ENCODE measurements at places on chromosomes 2 and 18.

DNA sequence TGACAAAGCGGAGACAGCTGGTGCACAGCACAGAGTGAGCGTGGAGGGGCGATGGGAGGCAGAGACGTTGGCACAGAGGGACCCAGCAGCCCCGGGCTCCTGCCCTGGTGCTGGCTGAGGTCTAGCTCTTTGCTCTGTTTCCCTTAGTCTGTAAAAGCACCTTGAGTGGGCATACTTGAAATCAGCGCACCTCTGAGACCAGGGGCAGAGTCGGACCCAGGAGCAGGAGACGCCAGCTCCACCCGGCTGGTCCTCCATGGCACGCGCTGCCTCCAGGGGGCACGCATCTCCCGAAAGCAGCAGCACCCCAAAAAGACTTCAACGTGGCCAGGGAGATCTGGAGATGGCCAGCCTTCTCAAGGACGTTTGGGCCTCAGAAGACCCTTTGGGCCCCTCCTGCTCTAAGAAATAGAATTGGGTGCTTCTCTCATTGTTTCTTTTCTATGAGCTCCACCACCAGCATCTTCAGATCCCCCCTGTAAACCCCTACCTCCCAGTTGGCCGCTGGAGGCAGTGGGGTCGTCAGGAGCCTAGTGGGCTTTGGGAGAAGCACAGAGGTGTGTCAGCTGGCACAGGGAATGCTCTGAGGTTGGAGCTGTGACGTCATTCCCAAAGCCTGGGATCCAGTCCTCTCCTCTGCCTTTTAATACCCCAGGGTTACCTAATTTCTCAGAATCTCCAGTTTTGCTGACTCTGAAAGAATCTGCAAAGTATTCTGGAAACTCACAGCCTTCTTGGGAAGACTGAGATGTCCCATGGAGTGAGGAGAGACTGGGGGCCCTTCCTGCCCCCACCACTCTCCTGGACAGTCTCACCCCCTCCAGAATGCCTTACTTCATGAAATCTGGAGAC lies 58.9 kb downstream of the CIB4 start:
- DNase-seq = no peak

- DNase-seq = no peak
Observed at GRCh38 chr2:47601568-47601967, 181.4 kb upstream of the MSH6 start.

GRCh38 chr2:180158961-180159360 lies 151.9 kb upstream of the CWC22 start:
- no peak for DNase-seq

DNA sequence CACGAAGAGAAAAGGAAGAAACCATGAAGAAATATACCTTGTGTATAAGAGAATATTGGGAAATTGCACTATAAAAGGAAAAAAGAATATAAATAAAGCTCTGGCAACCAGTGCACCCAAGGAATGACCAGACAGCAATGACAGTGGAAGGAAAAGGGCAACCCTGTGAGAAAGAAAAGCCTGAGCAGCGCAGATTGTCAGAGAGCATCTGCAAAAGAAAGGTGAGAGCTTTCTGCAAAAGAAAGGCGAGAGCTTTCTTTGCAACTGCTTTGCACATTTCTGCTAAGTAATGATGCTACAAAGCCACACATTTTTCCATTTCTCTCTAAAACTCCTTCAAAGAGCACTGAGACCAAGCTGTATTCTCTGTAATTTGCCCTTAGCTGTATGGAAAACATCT lies 83.6 kb downstream of the CTNNA2 start:
- no peak for DNase-seq

DNA sequence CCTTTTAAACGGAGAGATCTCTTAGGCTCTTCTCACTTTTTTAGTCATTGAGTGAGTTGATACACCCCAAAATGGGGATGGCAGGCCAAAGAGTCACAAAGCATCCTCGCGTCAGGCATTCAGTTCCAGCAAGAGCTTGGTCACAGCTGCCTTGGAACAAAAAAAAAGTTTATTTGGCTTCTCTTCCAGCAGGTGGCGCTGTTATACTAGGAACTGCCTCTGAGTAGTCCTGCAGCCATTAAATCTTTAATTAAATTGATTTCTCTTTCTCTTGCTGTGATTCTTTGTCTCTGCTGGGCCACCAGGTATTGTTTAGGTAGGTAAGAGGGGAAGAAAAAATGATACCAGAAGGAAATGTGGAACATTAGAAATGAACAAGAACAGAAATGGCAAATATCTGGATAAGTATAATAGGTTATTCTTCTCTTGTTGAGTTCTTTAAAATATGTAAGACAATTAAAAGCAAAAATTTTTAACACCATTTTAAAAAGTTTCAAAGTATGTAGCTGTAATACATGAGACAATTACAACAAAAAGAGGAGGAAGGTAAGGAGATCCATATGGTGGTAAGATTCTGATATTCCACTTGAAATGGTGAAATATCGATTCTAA lies 175.1 kb downstream of the GALNT1 start:
- peak; percentile 65 for DNase-seq

- DNase-seq = no peak
Observed at GRCh38 chr2:65482971-65483370, 50.6 kb upstream of the SPRED2 start.

GRCh38 chr2:107988108-107988507 lies 1.8 kb downstream of the SLC5A7 start:
- DNase-seq = no peak

- DNase-seq = no peak
Observed at GRCh38 chr18:51091270-51091669, 61.3 kb downstream of the SMAD4 start.

DNA sequence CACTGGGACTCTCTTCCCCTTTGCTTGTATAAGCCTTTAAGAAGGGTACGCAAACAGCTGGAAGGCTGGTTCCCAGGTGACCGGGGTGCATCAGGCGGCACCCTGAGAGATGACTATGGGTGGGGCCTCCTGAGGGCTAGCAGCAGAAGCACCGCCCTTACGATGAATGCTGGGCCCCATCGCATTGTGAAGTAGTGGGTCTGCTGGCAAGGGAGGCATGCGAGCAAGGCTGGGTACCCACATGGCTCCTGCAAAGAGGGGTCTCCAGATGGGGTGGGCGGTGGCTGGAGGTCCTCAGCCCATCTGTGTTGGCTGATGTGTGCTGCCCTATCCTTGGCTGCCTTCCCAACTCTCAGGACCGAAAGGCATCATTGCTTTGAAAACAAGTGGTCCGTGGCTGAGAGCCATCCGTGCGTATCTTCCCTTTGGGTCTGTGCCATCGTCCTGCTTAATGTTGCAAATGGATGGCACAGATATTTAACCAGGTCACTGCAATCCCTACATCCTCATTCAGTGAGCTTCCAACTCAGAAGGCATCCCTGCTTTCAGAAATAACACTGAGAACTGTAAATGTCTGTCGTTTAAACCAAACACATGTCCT lies 83.5 kb upstream of the GPC1 start:
- no peak for DNase-seq

GRCh38 chr2:239122421-239123110 lies 274.7 kb downstream of the TWIST2 start:
- no peak for DNase-seq

DNA sequence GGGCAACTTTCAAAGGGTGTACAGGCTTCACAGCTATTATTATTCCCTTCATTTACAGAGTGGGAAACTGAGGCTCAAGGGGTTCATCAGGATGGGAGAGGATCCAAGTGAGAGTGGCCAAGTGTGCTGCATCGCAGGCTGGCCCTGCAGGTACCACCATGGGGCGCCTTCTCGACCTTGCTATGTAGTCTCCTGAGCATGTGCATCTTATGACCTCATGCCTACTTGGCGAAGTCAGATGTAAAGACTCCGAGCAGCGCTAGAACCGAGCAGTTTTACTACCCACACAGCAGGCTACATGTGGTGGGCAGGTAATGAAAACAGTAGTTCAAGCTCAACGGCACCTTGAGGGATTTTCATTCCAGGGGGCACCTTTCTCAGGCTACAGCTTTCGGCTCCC lies 42.0 kb downstream of the TFCP2L1 start:
- DNase-seq = no peak

GRCh38 chr2:70981421-70981820 lies 3.0 kb downstream of the ANKRD53 start:
- DNase-seq = no peak

GRCh38 chr18:47343291-47343690 lies 91.8 kb upstream of the SKOR2 start:
- DNase-seq = no peak

DNA sequence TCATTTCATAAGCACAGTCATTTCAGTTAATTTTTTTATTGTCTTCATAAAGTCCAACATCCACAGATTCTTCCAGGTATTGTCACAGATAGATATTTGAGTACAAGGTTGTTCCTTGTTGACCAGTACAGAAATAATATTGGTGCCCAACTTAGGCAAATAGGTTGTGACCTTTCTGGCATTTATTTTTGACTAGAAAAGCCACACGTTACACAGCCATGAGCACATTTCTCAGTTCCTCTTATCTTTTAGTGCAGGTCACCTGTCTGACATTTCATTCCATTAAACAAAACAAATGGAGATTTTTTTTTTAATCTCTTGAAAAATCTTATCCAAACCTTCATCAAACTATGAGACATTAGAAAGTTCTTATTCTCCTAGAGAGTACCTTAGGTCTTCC lies 428.8 kb downstream of the ZNF521 start:
- DNase-seq = no peak

GRCh38 chr2:24836706-24837105 lies 43.5 kb downstream of the CENPO start:
- no peak for DNase-seq

DNA sequence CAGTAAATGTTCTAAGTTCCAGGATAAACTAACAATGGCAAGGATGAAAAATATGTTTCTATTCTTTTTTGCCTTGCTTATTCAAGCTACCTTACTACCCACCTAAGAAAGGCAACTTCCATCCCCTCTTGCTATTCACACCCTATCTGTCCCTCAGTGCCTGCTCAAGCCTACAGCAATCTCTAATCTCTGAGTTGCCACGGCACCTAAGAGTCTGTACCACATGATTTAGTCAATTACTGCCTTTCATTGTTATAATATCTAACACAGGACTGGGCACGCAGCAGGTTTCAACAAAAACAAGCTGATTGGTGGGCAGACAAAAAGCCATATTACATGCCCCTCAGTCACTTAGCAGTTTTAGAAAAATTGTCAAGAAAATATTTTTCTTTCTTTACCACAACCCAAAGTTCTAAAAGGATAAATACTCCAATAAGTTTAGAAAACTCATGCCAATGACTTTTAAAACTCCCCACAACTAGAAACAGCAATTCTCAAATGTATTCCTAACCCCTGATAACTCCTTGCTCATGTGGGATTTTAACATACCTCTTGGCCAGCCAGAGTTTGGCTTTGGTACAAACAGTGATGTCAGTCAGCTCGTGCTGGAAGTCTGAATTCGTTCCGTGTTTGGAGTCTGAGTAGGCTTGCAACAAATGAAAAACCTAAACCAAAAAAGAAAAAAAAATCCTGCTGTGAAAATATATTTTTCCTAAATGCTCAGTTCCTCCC lies 117.3 kb upstream of the ZFP36L2 start:
- DNase-seq = no peak

- DNase-seq = peak; percentile 26
Observed at GRCh38 chr18:72544092-72544886, at the start of gene CBLN2. CBLN2 (minus strand) TSS chr18:72544342; CDS start chr18:72542160, 2,182 bp downstream.

- no peak for DNase-seq
Observed at GRCh38 chr18:57918601-57919000, 115.5 kb upstream of the ATP8B1 start.

GRCh38 chr18:30328839-30329238 lies 713.7 kb downstream of the DSC3 start:
- DNase-seq = no peak

DNA sequence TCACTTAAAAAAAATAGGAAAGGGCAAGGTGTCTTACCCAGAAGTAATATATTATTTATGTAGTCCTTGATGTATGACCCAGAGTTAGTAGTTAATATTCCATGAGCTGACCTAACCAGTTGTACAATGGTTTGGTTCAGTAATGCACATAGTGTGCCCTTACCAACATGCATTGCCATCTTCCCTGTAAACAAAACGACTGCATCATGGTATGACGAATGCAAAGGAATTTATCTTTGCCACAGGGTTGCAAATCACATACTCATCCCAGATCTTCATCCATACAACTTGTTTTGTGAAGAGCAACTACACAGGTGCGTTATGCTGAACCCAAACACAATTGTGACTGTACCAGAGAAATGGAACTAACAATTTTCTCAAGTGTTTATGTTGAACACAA lies 68.9 kb upstream of the ZSWIM2 start:
- DNase-seq = no peak

GRCh38 chr2:240974771-240975572 lies 23.4 kb upstream of the SNED1 start:
- no peak for DNase-seq

- DNase-seq = no peak
Observed at GRCh38 chr2:113981404-113982134, 91.7 kb downstream of the ACTR3 start.

- no peak for DNase-seq
Observed at GRCh38 chr2:209653134-209653533, 118.5 kb upstream of the UNC80 start.
